ENCODE measurements at places on chromosomes 6 and 20.

DNA sequence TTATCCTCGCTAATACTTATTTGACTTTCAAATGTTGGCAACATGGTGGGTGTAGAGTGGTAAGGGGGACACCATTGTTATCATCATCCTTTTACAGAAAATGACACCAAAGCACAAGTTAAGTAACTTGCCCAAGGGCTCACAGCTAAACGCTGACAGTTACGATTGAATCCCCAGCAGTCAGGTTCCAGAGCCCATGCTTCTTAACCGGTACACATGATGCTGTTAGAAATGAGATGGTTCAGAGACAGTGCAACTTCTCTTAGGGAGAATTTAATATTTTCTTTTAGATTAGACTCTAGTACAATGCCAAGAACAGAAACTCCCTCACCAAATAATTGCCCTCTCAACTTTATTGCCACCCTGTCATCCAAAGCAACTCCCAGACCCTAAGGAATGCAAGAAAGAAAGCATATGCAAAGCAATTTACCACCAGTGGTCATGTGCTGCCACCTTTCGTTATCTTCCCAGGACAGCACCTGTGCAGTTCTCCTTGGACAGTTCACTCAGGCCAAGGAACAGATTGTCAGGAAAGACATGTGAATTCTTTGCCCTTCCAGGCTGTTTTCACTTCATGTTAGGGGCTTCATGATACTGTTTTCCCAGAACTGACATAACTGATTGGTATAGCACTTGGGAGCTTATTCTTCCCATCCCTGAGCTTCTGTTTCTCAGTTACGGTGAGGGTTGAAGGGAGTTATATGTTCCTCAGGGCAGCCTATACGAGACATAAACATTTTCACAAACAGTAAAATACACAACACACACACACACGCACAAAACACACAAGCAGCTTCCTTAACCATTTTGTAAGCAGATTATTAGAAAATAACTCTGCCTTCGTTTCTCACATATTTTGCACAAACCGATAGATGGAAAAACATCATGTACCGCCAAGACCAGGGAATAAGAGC is 5.1 kb downstream of the HLA-DMA start:
- no peak for DNase-seq

- no peak for DNase-seq
Observed at GRCh38 chr20:45044084-45044573, 56.8 kb downstream of the KCNS1 start.

DNA sequence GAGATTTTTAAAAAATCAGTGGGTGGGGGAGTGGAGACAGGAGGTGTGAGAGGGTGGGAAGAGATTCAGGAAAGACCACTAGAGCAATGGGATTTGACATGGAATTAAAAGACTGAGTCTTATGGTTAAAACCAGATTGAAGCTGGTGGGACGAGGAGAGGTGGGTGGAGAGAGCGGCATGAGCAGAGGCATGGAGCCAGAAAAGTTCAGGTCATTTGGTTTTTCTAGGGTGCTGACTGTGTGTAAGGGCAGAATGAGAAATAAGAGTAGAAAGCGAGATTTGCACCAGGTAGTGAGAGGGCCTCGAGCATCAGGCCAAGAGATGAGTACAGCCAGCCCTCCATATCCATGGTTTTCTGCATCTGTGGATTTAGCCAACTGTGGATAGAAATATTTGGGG is 121.3 kb downstream of the TCP11 start:
- DNase-seq: no peak

DNA sequence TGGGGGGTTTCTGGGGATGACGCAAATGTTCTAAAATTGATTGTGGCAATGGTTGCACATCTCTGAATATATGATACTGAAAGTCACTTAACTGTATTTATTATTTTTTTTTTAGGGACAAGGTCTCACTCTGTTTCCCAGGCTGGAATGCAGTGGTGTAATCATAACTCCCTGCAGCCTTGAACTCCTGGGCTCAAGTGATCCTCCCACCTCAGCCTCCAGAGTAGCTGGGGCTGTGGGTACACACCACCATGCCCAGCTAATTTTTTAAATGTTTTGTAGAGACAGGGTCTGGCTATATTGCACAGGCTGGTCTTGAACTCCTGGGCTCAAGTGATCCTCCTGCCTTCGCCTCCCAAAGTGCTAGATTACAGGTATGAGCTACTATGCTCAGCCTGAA is 33.4 kb downstream of the NOL4L start:
- DNase-seq: no peak

DNA sequence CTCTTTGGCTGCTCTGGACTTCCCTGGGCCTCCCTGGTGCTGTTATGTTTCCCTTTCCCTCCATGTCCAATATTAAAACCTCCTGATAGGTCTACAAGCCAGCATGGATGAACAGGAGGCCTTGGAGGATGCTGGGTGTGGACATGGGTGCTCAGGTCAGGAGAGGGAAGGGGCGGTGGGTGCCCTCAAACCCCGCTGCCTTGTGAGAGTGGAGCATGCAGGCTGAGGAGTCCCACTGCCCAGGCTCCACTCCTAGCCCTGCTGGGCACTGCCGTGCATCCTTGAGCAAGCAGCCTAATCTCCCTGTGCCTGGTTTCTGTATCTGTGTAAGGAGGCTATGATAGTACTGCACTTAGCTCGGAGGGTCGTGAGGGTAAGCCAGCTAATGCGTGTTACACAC is 18.4 kb upstream of the CCDC167 start:
- no peak for DNase-seq

DNA sequence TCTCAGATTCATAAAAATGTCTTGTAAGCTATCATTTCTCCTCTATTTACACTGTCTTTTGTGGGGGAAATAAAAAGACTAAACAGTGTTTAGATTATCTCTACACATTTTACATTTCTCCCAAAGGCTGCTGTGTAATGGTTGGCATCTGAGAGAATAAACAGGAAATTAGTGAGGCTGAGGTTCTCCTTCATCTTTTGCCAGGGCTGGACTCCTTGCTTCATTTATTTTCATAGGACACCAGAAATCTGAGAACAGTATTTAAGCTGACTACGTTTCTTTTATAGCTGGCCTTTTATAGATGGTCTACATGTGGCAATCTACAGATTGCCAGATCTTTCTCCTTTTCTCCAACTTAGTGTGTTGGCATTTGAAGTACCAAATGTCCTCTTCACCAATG is 41.5 kb downstream of the PLCB4 start:
- DNase-seq: no peak

DNA sequence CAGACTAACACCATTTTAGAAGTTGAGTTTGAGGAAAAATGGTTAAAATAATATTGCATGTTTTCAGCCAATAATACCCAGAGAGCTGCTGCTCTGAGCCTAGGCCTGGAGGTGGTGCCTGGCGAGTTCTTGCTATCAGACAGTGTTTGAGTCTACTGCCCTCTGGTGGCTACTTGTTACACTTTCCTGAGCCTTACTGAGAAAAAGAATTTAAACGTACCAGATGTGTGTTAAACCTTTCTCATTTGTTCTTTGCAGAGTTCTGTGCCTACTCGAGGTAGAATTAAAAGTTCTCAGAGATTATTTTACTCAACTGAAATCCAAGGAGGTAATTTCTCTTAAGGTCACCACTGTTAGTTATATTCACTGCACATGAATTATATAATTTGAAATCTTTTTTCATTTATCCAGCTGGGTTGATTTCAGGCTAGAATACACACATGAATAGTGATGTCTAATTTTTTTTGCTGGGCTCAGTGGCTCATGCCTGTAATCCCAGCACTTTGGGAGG is 38.2 kb downstream of the SHLD1 start:
- peak; percentile 80 for DNase-seq

- DNase-seq: no peak
Observed at GRCh38 chr20:62210496-62210855, 9.6 kb downstream of the HRH3 start.

GRCh38 chr20:39117491-39117890 is 155.3 kb downstream of the DHX35 start:
- no peak for DNase-seq

DNA sequence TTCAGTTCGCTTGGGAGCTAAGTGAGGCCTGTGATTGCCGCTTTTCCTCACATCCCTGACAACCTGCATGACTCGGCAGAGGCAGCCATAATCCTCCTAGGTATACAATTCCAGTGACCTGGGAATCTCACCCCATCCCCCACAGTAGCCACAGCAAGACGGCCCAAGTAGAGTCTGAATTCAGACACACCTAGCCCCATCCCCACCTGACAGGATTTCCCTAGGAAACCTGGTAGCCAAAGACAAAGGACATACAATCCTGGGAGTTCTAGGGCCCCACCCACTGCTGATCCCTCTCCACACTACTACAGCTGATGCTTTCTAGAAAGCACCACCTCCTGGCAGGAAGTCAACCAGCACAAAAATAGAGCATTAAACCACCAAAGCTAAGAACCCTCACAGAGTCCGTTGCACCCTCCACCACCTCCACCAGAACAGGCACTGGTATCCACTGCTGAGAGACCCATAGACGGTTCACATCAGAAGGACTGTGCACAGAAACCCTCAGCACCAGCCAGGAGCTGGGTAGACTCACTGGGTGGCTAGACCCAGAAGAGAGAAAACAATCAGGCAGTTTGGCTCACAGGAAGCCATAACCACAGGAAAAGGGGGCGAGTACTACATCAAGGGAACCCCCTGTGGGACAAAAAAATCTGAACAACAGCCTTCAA is 17.9 kb upstream of the RUNX2 start:
- no peak for DNase-seq

- no peak for DNase-seq
Observed at GRCh38 chr6:8274226-8274625, 161.1 kb downstream of the SLC35B3 start.

Measured in left cardiac atrium (tissue), 4 donors.